ENCODE measurements at places on chromosomes 7 and 10. TPM values are rescaled to one million over a fixed set of nuclear protein-coding genes. Genes with fewer than 3 reads are reported as not detected.

- H3K27ac ChIP-seq: no peak overlapping the region
- H3K4me1 ChIP-seq: no peaks in the 10 kb centered on the region
- H3K4me3 ChIP-seq: no peak overlapping the region
- no peaks in the 10 kb centered on the region for H3K27me3 ChIP-seq
- no peaks in the 10 kb centered on the region for H3K36me3 ChIP-seq
These were observed 235.4 kb downstream of the HGF start for GRCh38 chr7:81534446-81534845.

GRCh38 chr7:77313085-77313484 is 103.1 kb downstream of the GSAP start:
- H3K27me3 ChIP-seq: no peaks in the 10 kb centered on the region
- H3K4me3 ChIP-seq: no peak overlapping the region
- peaks cover 11% of the 10 kb centered on the region for H3K4me1 ChIP-seq
- no peak overlapping the region for H3K27ac ChIP-seq

GRCh38 chr7:24884401-24884800 is 95.6 kb downstream of the OSBPL3 start:
- no peaks in the 10 kb centered on the region for H3K4me1 ChIP-seq
- no peaks in the 10 kb centered on the region for H3K27me3 ChIP-seq
- no peak for DNase-seq
- H3K36me3 ChIP-seq: peaks cover 6% of the 10 kb centered on the region

DNA sequence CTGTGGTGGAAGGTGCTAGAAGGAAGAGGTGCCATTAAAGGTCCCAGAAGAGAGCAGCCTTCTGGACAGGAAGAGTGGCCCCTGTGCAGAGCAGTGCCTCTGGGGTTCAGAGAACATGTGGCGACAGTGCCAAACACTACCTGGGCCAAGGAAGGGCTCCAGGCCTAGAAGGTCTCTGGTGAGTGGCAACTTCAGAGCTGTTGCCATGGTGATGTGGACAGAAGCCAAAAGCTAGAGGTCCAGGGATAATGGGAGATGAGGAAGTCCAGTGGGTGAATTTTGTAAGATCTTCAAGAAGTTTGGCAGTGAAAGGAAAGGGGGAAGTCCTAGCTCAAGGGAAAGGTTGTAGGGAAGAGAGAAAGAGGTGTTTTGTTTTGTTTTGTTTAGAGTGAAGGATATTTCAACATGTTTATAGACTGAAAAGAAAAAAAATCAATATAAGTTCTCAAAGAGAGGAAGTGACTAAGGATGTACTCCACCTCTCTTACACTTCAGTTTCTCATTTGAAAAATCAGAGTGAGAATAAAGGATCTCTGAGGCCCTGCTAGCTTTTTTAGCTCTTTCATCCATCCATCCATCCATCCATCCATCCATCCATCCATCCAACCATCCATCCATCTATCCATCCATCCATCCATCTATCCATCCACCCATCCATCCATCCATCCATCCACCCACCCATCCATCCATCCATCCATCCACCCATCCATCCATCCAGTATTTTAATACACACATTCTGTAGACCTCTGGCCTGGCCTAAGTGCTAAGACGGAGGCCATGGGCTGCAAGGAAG is 77.1 kb upstream of the DUSP5 start:
- no peak overlapping the region for H3K4me3 ChIP-seq
- no peaks in the 10 kb centered on the region for H3K36me3 ChIP-seq
- 0 out of 2 replicates have a peak, but pooled peaks cover 5% of the 10 kb centered on the region for H3K27me3 ChIP-seq
- DNase-seq: no peak
- H3K27ac ChIP-seq: no peak overlapping the region

- no peak overlapping the region for H3K4me3 ChIP-seq
- no peak overlapping the region for H3K27ac ChIP-seq
- no peaks in the 10 kb centered on the region for H3K36me3 ChIP-seq
- no peaks in the 10 kb centered on the region for H3K4me1 ChIP-seq
- no peak for DNase-seq
- H3K27me3 ChIP-seq: peaks cover 30% of the 10 kb centered on the region
These were observed 129.1 kb upstream of the CHST15 start for GRCh38 chr10:124222318-124222987.

- DNase-seq: no peak
- no peaks in the 10 kb centered on the region for H3K36me3 ChIP-seq
- no peak overlapping the region for H3K4me3 ChIP-seq
- no peaks in the 10 kb centered on the region for H3K27me3 ChIP-seq
- H3K4me1 ChIP-seq: no peaks in the 10 kb centered on the region
These were observed 1010.7 kb upstream of the AUTS2 start for GRCh38 chr7:68587599-68587998.

DNA sequence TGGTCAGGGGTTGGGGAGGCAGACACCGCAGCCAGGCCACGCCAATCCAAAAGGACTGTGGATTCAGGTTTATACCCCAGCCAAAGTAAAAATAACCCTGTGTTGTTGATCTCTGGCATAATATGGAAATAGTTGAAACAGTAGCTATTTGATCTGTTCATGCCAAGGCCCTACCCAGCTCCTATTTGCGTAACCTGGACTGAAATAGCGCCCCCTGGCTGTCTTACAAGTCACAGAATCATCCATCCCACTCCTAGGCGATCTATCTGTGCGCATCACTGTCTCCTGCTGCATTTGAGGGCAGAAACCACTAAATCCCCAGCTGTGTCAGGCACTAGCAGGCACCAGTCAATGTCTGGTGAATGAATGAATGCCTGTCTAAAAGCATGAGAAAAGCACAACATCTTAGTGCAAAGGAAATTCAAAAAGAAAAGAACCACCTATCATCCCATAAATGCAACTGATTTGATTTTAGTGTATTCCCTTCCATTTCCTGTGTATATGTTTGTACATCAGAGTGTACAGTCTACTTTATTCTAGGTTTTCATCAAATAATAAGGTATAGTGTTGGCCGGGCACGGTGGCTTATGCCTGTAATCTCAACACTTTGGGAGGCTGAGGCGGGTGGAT is 160.0 kb downstream of the SLIT1 start:
- no peak overlapping the region for H3K4me3 ChIP-seq
- DNase-seq: peak; percentile 50

DNA sequence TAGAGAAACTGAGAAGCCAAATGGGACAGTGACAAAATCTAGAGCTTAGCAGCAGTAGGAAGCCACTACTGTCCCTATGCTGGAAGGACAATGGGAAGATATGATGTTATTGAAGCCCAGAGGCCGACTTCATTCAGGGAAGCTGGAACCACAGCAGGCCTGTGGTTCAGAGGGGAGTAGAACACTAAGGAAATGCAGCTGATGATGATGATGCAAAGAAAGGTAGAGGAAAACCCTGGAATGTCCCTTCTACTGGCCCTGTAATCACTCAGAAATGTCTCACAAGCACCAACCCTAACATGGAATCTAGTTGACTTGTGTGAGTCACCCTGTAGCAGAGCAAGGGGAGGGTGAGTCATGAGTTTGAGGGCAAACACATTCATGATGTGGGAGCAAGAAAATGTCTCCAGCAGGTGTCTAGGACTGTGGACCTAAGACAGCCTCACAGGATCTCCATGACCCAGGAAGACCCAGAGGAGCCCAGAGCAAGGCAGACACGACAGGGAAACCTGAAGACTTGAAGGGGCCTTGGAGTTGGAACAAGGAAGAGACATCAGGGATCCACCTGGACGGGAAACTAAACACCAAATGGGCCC is 37.0 kb upstream of the LRRC17 start:
- peak overlapping the region; percentile 62 for H3K27ac ChIP-seq
- peak; percentile 82 for DNase-seq
- H3K4me3 ChIP-seq: no peak overlapping the region
- H3K36me3 ChIP-seq: no peaks in the 10 kb centered on the region
- peaks cover 56% of the 10 kb centered on the region for H3K4me1 ChIP-seq

DNA sequence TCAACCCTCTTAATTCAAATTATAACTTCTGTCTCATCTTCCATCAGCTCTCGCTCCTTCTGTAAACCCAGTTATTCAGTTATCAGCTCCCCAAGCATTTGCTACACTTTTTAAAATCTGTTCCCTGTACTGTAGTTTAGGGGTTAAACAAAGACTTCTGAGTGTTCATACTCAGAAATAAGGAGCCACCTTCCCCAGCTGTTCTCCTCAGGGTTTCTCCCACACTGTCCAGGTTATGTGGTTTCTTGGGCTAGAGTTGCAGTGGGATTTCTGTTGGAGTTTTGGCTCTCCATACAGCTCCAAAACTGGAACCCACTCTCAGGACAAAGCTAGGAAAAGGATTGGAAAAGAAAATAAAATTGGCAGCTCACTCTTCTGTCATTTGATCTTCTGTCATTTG is 20.8 kb downstream of the NHLRC2 start:
- no peak for DNase-seq
- no peaks in the 10 kb centered on the region for H3K4me1 ChIP-seq
- no peaks in the 10 kb centered on the region for H3K36me3 ChIP-seq
- H3K27ac ChIP-seq: no peak overlapping the region
- no peak overlapping the region for H3K4me3 ChIP-seq
- H3K27me3 ChIP-seq: no peaks in the 10 kb centered on the region

GRCh38 chr10:23157239-23157681 is 34.9 kb upstream of the PTF1A start:
- peaks cover 2% of the 10 kb centered on the region for H3K27me3 ChIP-seq
- no peak for DNase-seq
- H3K4me1 ChIP-seq: peaks cover 10% of the 10 kb centered on the region
- H3K27ac ChIP-seq: no peak overlapping the region
- H3K36me3 ChIP-seq: no peaks in the 10 kb centered on the region
- H3K4me3 ChIP-seq: no peak overlapping the region

- H3K36me3 ChIP-seq: peaks cover 5% of the 10 kb centered on the region
- peak; percentile 56 for DNase-seq
- peak overlapping the region; percentile 88 for H3K27ac ChIP-seq
- peaks cover 34% of the 10 kb centered on the region for H3K4me1 ChIP-seq
- H3K27me3 ChIP-seq: no peaks in the 10 kb centered on the region
- no peak overlapping the region for H3K4me3 ChIP-seq
These were observed 1.5 kb upstream of the FAM53B start for GRCh38 chr10:124745673-124746072.

NUTM2E gene
- not detected for total RNA-seq

HYAL4 gene
- not detected for total RNA-seq

NXPH1 gene
- total RNA-seq: not detected

LIPA gene
- 79.5 TPM for total RNA-seq

SLC18A3 gene
- not detected for total RNA-seq

ACTL6B gene
- not detected for total RNA-seq

MARCHF5 gene
- total RNA-seq: 34.7 TPM

ETV1 gene
- 0.48 TPM for total RNA-seq

Data from HepG2 (cell line).